ENCODE measurements at places on chromosomes 3 and 15. TPM values are rescaled to one million over a fixed set of nuclear protein-coding genes. Genes with fewer than 3 reads are reported as not detected.

The SRGAP3 gene
- 4.7 TPM for total RNA-seq

The SCAPER gene
- 10.6 TPM for total RNA-seq

The ALG1L2 gene
- 0.29 TPM for total RNA-seq

The LRRC2 gene
- total RNA-seq = 4.7 TPM

The NR1D2 gene
- 77.5 TPM for total RNA-seq

The TRH gene
- total RNA-seq = under 0.01 TPM

The ATP8B4 gene
- total RNA-seq = 1.1 TPM

The C3orf22 gene
- total RNA-seq = not detected

The MYZAP gene
- total RNA-seq = not detected

The GATM gene
- total RNA-seq = 0.59 TPM

The NOX5 gene
- 0.36 TPM for total RNA-seq
